Mesenteric fat pad (tissue), 1 donor: ENCODE measurements at places on chromosomes 6 and 20. TPM values are rescaled to one million over a fixed set of nuclear protein-coding genes. Genes with fewer than 3 reads are reported as not detected.

The BMP2 gene
- 14.3 TPM for total RNA-seq

The SCGN gene
- 3.6 TPM for total RNA-seq

The ASIP gene
- not detected for total RNA-seq

The SCUBE3 gene
- 0.22 TPM for total RNA-seq

The CD93 gene
- 105 TPM for total RNA-seq

The HSPA1L gene
- 0.84 TPM for total RNA-seq

The RRP36 gene
- total RNA-seq: 51.9 TPM

The TTK gene
- 0.58 TPM for total RNA-seq

The PARD6B gene
- total RNA-seq: 2.0 TPM

The NKAIN4 gene
- total RNA-seq: not detected

The RSPH4A gene
- total RNA-seq: 0.58 TPM

The TPD52L1 gene
- 24.6 TPM for total RNA-seq

The MOXD1 gene
- 2.2 TPM for total RNA-seq

The CPNE5 gene
- 2.8 TPM for total RNA-seq

The MCCD1 gene
- not detected for total RNA-seq

The POLH gene
- total RNA-seq: 10.7 TPM

The DUSP15 gene
- total RNA-seq: 0.77 TPM

The SLC32A1 gene
- not detected for total RNA-seq

The TCF21 gene
- 5.2 TPM for total RNA-seq

The FLRT3 gene
- total RNA-seq: 0.06 TPM

The COL12A1 gene
- total RNA-seq: 376 TPM

The PGM3 gene
- 146 TPM for total RNA-seq

The IL17A gene
- not detected for total RNA-seq

The C6orf15 gene
- total RNA-seq: not detected

The THBD gene
- 49.6 TPM for total RNA-seq

The LAMA2 gene
- total RNA-seq: 82.9 TPM

The LY6G5C gene
- 1.9 TPM for total RNA-seq

The TDRD6 gene
- 0.58 TPM for total RNA-seq

The PEX3 gene
- total RNA-seq: 15.4 TPM

The HRH3 gene
- not detected for total RNA-seq

The CNR1 gene
- total RNA-seq: 16.7 TPM

The SLC35B3 gene
- 16.9 TPM for total RNA-seq

The SLC13A3 gene
- total RNA-seq: 1.5 TPM

The PTK6 gene
- total RNA-seq: 0.10 TPM

The SOX4 gene
- 14.4 TPM for total RNA-seq

The GJA10 gene
- not detected for total RNA-seq

The RAET1L gene
- total RNA-seq: not detected

The FAM210B gene
- total RNA-seq: 48.3 TPM

The DEFB132 gene
- total RNA-seq: 1.5 TPM

The STMN3 gene
- 9.9 TPM for total RNA-seq

The AIG1 gene
- 46.4 TPM for total RNA-seq

The CEP250 gene
- 19.3 TPM for total RNA-seq

The NRN1 gene
- 20.0 TPM for total RNA-seq

The RAB32 gene
- 33.2 TPM for total RNA-seq

The NOX3 gene
- not detected for total RNA-seq

The HTR1B gene
- total RNA-seq: 0.16 TPM

The RBM24 gene
- 1.3 TPM for total RNA-seq
